Skeletal muscle tissue (tissue), 5 donors: ENCODE measurements at places on chromosomes 6 and 20. TPM values are rescaled to one million over a fixed set of nuclear protein-coding genes. Genes with fewer than 3 reads are reported as not detected.

Gene NRN1
- 13.6 TPM for total RNA-seq

Gene MUC21
- not detected for total RNA-seq

Gene SLC35D3
- not detected for total RNA-seq

Gene SGK2
- total RNA-seq: 1.0 TPM

Gene BAK1
- 9.9 TPM for total RNA-seq

Gene SLC26A8
- under 0.01 TPM for total RNA-seq

Gene SENP6
- 91.3 TPM for total RNA-seq

Gene PBOV1
- total RNA-seq: not detected
